Activated T-helper 17 cell treated with anti-CD3 and anti-CD28 coated beads, Interleukin-2, amount 50 U/mL, for 72 hours (primary cell): ENCODE measurements at places on chromosomes 3 and 15.

DNA sequence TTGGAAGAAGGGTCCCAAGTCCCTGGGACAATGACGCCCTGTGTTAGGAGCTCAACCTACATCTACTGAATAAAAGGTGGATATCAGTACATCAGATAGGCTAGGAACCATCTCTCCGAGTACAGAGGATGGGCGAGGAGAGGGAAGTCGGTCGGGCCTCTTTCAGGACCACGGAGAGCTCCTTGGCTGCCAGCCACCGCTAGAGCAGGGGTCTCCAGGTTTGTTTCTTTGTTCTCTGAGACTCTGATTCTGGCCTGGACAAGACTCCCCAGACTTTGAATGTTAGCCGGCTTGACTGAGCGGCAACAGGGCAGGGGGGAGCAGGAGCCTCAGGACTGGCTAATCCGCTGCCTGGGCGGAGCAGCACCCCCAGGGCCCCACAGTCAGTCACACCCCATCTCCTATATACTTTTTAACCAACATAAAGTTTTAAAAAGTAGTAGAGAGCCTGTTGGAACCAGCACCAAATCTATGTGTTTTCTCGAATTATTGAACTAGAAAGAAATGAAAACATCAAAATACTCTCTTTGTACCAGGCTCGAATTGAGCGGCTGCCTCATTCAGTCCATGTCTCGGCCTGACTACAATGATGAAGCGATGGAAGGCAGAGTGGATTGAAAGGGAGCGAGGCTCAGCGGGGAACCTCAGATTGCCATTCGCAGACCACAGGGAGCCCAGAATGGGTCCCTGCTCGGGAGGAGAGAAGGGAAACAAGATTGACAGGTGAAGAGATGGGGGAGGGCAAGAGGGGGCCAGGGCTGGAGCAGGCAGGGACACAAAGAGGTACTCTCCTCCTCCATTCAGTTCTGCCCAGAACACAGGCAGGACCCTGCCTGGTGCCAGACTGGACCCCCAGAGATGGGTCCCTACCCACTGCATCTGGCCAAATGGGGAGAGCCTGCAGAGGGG lies 131.6 kb downstream of the TPRA1 start:
- ATAC-seq, result no peak

DNA sequence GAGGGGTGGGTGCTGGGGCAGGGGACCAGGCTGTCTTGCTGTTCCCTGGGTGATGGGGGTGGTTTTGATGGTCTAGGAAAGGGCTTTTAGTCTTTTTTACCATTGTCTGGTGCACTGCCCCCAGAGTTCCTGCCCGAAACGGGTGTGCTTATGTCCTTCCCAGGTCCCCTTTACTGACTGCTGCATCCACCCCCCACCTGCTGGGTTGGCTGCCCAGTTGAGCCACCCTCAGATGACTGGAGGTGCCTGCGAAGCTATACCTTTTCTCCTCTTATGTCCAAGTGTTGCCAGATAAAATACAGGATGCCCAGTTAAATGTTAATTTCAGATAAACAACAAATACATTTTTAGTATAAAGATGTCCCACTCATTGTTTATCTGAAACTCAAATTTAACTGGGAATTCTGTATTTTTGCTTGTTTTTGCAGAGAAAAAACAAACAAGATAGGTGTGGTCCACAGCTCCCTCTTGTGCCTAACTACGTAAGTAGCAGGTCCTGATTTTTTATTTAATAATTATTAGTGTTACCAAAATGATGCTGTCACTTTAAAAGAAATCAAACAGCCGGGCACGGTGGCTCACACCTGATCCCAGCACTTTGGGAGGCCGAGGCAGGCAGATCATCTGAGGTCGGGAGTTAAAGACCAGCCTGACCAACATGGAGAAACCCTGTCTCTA lies 6.1 kb upstream of the RPP14 start:
- ATAC-seq, result no peak

DNA sequence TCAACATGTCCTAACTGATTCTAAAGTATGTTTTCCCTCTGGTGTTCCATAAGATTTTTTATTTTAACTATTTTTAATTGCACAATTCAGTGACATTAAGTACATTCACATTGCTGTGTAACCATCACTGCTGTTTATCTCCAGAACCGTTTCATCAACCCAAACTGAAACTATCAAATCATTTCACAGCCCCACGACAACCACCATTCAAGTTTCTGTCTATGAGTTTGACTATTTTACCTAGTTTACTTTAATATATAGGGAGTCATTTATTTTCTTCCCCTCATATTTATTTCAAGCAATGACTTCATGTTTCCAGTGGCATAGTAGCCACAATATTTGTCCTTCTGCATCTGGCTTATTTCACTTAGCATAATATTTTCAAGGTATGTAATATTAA lies 8.4 kb downstream of the RTP1 start:
- ATAC-seq, result peak; percentile 52

GRCh38 chr3:46902188-46902631 lies 24.7 kb downstream of the PTH1R start:
- ATAC-seq, result no peak

DNA sequence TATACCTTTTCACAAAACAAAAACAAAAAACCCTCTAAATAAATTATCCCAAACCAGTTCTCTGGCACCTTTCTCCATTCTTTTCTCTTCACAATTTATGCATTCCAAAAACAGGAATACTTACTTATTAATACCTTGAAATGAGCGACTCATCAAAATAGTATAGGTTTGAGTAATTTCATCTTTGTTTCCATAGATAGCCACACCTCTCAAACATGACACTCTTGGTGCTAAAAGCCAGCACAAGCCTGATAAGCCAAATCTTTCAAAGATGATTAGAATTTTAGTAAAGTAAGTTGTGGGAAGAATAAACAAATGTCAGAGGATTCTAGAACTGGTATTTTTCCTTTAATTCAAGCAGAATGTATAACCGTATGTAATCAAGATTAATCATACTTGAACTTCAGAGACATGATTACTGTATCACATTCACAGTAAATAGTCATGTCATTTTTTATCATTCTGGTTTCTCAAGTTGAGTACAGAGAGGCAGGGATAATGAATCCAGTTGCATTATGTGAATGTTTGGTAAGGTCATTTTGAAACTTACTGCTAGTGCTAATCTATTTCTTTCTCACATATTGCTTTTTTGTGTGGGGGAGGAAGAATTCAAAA lies 12.1 kb upstream of the WDR5B start:
- ATAC-seq, result peak; percentile 92

DNA sequence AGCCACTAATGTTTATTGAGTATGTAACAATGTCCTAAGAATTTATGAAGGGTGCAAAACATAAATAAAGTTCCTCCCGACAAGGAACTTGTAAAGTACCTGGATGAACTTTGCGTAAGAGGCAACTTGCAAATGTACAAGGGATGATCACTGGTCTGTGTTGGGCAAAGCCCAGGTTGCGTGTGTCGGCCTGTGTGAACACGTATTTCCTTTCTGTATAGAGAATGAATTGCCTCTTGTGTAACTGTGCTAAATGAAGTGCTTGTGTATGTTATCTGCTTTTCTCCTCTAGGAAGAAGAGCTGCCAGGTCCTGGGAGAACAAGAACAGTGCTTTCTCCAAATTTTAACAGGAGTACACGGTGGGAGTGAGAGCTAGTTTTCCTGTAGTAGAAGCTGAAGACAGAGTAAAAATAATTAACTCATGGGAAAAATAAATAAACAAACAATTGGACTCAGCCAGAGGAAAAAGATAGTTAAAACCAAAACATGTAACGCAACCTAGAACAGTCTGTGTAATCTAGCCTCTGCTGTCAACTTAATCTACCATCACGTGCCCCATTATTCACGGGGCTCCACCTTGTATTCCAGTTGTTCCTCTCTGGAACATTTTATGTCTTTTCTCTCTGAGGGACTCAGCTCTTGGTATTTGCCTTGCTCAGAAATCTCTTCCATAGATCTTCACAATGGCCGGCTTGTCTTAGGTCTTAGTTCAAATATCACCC lies 83.7 kb upstream of the RASGRP1 start:
- no peak for ATAC-seq

DNA sequence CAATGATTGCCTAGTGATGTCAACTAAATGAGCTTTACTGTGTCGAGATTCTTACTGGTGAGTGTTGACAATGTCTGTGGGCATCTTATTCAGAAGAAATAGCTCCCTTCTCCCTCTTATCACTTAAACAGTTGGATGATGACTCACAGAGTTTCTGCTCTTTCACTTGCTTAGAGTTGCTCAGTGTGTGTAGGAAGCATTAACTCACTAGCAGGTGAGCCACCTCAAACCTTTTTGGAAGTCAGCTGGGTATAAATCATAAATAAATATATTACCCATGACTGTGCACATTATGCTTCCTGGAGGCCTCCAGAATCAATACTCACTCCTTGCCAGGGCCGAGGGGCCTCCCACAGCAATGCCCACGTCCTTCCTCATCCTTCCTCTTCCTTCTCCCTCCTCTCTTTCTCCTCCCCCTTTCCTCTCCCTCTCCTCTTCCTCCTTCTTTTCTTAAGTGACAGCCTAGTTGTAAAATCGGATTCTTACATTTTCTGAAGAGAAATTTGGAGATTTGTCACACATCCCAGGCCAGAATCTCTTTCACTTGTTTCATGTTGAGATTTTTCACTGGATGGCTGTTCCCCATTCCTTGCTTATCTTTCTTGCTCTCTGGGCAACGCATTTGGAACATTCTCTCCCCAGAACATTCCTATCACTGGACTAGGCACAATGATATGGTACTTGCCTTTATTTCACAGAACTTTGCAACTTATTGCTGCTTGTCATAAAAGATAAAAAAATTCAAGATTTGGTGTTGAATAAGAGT lies 17.5 kb downstream of the SHC4 start:
- peak; percentile 96 for ATAC-seq

DNA sequence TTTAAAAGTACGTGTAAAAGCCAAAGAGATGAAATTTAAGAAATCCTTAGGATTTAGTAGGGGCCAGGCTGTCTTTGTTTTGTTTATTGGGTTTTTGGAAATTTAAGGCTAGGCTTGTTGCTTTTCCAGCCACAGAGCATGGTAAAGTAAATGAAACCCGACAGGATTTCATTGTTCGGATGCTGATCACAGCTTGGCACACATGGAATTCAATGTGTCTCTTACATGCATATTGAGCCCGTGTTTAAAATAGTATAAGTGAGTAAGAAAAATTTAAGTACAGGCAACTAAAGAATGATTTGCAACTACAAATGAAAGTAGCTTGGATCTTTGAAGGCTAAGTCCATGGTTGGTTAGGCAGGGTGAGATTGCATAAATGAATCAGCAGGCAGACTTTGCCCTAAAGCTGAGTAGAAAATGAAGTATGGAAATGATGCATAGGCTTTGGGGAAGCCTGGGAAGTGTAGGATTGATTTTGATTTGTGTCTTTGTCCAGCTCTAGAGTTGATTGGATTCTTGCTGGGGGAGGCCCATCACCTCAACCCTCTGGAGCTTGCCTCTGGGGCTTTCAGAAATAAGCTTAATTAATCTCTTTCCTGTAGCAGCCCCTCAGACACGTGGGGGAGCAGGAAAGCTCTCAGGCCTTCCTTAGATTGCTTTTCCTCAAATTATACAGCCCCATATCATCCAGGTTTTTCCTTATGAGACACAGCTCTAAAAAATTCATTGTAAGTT lies 68.2 kb upstream of the ADAMTSL3 start:
- no peak for ATAC-seq

GRCh38 chr3:71103430-71103921 lies 480.1 kb downstream of the FOXP1 start:
- no peak for ATAC-seq

DNA sequence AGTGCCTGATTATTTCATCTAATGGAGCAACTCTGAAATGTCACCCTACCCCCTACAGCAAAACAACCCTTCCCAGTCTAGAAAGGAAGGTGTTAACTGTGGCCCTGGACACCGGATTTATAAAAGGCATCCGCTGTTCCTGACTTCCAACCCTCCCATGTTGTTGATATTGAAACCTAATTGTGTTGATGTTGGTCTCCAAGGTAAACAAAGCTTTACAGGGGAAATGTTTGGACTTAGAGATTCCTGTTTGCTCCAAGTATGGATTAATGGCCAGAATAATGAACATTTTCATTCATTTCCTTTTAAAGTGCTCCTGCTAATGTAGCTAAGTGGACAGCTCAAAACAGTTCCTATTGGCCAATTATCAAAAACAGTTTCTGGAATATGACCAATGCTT lies 19.4 kb upstream of the LMCD1 start:
- ATAC-seq, result no peak

DNA sequence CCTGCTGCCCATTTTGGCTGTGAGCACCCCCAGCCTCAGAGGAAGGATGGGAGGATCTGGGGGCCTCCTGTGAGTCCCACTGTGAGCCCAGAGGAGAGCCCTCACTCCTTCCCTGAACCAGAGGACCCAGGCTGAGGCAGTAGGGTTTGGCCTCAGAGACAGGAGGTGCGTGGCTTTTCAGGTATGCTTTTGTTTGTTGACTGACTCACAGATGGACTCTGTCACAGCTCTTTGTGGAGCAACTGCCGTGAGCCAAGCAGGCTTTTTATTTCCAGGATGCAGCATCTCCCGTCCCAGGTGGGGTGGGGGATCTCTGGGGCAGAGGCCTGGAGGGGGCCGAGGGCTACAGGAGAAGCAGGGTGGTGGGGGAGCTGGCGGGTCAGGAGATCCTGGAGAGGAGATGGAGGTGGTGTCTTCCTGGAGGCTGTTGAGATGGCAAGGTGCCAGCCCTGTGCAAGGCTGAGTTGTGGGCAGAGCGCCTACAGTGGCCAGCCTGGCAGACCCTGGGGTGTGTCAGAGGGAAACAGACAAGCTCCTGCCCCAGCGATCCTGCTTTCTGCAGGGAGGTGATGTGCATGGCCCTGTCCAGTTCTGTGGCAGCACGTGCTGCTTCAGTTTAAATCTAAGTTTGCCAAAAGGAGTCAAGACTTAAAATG lies 24.0 kb downstream of the PLXNA1 start:
- ATAC-seq, result no peak

DNA sequence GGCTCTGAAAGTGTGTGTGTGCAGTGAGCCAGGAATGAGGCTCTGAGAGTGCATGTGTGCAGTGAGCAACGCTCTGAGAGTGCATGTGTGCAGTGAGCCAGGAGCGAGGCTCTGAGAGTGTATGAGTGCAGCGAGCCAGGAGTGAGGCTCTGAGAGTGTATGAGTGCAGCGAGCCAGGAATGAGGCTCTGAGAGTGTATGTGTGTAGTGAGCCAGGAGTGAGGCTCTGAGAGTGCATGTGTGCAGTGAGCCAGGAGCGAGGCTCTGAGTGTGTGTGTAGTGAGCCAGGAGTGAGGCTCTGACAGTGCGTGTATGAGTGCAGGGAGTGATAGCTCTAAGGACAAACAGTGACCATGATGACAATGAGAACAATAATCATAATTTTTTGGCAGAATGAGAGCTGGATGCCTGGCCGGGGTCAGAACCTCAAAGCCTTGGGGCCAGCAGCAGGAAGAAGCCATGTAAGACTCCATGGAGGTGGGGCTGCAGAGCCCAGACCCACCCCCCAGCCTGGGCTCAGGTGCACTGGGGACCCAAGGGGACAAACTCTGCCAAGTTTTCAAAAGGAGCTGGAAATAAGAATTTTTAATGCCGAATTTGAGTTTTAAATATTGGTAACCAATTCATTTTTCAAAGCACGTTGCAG lies 85.7 kb upstream of the PRR20G start:
- ATAC-seq, result no peak
